ENCODE measurements at places on chromosomes 13 and 19.

- DNase-seq, result no peak
These were observed 185.7 kb upstream of the KL start for GRCh38 chr13:32830336-32831031.

- DNase-seq, result no peak
These were observed 8.9 kb downstream of the DEDD2 start for GRCh38 chr19:42208612-42209011.

DNA sequence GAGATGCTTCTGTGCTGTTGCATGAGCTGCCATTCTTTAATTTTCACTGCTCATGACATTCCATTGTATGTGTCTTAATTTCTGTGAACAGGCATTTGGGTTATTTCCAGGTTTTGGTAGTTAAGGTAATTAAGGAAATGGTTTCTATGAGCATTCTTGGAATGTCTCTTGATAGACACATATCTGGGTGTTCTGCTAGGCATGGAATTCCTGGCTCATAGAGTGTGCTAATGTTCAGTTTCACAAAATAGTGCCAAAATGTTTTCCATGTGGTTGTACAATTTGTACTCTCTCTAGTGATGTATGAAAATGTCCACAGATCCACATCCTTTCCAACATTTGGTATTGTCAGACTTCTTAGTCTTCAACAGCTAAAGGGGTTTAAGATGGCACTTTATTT lies 680.9 kb upstream of the SGCG start:
- DNase-seq, result no peak

DNA sequence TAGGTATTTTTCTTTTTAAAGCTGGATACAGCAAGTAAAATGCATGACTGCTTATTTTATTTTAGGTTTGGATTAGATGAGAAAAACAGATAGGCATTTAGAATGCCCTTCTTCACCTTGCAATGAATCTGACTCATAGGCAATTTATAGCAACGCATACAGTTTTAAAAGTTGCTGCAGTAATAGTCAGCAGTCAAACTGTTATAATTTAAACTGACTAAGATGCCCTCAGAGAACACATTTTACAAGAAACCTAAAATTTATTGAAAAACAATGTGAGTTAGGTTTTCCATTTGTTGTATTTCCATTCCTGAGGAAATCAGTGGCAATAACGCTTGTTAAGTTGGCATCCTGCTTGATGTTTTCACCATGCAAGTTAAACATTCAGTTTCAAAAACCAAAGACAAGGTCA lies 1128.2 kb upstream of the PCDH9 start:
- DNase-seq, result no peak

GRCh38 chr13:98717256-98717655 lies 35.2 kb downstream of the SLC15A1 start:
- DNase-seq, result no peak

DNA sequence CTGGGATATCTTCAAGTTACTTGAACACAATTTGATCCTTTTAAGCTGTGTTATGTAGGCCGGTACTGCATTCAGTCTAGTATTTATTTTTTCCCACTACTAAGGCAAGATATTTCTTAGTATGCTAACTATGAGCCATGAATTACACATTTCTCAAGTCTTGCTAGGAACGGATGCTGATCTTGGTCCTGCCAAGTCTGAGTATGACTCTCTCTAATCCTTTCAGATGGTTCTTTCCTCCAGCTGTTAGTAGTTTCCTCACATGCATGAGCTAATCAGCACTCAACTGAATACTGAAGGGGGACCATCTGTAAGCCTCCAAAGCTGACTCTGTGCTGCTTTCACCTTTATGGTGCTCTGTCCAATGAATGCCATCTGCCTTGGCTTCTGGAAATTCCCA lies 460.3 kb downstream of the KCTD12 start:
- DNase-seq, result no peak

DNA sequence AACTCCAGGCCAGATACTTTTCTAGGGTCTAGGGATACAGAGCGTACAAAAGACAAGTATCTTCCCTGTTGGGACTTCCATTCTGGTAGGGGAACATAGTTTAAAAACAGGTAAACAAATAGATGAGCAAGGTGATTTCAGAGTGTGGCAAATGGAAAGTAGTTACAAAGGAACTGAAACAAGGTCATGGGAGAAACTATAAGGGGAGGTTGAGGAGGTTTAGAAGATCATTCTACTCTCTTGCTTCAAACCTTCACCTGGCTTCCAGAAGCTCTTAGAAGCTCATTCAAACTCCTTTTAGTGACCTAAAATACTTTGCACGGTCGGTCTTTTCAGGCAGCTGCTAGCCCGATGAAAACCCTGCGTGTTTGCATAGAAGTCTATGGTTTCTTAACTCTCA lies 9.1 kb downstream of the FFAR2 start:
- no peak for DNase-seq

DNA sequence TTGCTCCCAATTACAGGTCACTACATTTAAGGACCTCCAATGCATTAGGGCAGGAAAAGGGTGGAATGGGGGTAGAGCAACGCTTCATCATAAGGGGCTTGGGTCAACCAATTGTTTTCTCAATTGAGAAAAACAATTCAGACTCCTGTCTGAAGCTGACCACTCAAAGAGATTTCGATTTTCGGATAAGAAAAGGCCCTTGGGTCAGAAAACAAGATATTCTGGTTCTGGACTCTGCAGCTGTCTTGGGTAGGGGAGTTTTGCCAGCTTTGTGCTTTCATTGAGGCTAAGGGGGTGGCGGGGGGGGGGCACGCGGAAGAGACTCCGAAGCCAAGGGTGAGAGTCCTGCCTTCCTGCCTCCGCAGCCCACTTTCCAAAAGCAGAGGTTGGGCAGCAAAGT lies 4.8 kb upstream of the ZNF98 start:
- DNase-seq, result no peak

DNA sequence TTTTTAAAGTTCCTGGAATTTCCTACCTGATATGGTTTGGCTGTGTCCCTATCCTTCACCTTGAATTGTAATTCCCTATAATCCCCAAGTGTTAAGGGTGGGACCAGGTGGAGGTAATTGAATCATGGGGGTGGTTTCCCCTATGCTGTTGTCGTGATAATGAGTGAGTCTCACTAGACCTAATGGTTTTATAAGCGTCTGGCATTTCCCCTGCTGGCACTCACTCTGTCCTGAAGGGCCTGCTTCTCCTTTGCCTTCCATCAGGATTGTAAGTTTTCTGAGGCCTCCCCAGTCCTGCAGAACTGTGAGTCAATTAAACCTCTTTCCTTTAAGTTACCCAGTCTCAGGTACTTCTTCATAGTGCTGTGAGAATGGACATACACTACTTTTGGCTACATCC lies 298.7 kb downstream of the HS6ST3 start:
- DNase-seq, result no peak

DNA sequence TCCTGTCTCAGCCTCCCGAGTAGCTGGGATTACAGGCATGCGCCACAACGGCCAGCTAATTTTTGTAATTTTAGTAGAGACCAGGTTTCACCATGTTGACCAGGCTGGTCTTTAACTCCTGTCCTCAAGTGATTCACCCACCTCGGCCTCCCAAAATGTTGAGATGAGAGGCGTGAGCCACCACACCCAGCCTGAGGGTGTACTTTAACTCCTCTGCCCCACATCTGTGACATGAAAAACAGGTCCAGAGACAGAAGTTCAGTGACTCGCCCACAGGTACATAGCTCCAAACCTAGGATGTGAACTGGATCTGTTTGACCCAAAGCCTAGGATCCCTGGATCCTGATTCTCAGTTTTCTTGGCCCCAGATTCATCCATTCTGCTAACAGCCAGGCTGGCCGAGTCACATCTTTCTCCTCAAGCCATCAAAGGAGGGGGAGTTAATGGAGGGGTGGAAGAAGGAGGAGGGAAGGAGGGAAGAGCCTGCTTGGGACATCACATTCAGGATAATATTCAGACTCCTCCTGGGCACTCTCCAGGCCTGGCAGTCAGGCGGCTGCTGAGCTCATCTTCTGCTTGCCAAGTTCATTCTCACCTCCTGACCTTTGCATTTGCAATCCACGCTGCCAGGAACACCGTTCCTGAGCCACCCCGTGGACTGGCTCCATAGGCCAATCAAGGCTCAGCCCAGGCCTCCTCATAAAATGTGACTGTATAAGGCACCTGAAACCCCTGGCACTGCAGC lies 3.1 kb downstream of the SPC24 start:
- no peak for DNase-seq

- DNase-seq, result no peak
These were observed 9.1 kb downstream of the COQ8B start for GRCh38 chr19:40707615-40708014.

DNA sequence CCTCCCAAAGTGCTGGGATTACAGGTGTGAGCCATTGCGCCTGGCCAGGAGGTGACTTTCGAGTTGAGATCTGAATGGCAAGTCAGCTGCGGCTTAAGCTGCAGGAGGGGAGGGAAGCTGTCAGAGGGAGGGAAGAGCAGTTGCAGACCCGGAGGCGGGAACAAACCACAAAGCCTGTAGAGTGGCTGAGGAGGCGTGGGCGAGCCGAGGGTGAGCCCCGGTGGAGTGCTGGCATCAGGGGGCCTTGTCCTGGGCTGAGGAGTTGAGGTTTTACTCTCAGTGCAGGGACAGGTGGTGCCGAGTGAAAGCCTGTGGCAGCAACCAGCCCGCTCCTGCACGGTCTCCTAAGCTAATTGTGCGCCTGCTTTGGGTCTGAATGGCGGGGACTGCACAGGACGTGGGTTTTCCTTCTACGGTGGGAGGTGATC lies 24.2 kb downstream of the PPP1R37 start:
- no peak for DNase-seq

GRCh38 chr19:51651216-51651846 lies 4.7 kb upstream of the SIGLEC14 start:
- DNase-seq, result no peak

- DNase-seq, result no peak
These were observed 22.4 kb downstream of the ZNF571 start for GRCh38 chr19:37572203-37572602.

DNA sequence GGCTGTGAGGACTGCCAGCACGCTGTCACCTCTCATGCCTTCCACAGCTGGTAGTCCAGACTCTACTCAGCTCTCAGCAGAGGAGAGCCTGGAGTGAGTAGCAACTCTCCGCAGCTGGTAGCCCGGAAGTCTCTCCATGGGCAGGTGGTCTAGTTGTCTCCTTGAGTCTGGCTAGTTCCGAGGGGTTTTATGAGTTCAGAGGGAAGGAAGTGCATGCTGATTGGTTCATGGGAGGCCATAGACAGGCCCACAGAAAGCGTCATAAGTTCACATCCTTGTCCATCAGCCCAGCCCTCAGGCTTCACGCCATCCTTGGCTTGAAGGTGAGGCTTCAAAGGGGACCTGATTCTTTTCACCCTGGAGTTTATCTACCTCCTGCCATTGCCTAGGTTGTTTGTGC lies 2662.4 kb upstream of the PCDH20 start:
- DNase-seq, result no peak

DNA sequence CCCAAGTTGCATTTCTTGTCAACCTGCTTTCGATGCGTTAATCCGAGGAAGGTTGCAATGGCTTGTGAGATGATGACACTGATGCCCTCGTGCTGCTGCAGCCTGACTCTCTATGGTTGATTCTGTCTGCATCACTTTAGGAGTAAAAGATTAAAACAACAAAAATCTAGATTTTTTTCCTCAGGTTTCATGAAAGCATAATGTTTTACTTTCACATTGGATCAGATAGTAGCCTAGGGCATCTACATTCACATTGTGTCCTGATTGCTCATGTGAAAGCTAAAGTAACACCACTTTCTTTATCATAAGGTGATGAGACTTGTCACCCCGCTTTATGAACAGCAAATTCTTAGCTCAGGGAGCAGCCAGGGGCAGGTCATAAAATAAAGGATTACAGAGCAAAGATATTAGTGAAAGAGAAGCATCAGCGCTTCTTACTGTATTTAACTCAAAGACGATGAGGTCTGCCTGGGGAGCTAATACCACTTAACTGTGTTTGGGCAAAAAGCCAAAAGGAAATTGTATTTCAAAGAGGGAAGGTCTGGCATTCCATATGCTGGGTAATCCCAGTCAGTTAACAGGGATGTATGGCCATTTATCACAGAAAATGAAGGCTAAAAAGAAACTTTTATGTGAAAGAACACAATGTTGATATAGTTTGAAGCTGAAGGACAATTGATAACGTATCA lies 270.5 kb downstream of the GPC6 start:
- no peak for DNase-seq

DNA sequence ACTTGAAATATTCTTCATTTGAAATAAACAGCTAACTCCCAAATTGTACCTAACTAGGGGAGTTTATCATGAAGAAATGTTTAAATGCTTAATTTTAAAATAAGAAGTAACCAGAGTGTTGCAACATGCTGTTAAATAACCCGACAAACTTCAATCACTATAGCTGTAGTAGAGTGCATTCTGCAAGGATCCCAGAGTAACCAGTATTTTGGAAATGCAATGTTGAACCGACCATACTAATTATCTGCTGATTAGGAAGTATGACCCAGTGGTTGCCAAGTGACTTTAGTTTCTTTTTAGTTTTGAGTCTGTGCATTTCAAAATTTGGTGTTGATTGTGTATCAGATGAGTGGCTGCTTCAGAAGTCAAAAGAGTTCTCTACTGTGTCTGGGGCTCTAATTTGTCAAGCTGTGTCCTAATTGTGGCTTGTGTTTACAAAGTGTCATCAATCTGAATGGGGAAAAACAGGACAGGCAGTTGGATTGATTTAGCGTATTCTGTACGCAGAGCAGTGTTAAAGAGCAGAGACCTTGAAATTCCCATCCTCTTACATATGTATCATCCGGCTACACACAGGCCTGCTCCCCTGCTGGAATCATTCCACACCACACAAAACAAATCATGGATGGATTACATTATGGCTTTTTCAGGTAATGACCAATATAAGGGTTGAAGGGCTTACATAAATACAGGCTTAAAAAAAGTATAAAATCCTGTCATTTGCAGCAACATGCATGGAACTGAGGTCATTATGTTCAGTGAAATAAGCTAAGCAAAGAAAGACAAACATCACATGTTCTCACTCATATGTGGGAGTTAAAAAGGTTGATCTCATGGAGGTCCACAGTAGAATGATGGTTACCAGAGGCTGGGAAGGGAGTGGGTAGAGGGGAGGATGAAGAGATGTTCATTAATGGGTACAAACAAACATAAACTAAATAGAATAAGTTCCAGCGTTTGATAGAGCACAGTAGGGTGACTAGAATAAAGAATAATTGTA lies 351.5 kb downstream of the KLF12 start:
- no peak for DNase-seq

GRCh38 chr13:60363288-60363687 lies 33.7 kb upstream of the TDRD3 start:
- DNase-seq, result no peak

DNA sequence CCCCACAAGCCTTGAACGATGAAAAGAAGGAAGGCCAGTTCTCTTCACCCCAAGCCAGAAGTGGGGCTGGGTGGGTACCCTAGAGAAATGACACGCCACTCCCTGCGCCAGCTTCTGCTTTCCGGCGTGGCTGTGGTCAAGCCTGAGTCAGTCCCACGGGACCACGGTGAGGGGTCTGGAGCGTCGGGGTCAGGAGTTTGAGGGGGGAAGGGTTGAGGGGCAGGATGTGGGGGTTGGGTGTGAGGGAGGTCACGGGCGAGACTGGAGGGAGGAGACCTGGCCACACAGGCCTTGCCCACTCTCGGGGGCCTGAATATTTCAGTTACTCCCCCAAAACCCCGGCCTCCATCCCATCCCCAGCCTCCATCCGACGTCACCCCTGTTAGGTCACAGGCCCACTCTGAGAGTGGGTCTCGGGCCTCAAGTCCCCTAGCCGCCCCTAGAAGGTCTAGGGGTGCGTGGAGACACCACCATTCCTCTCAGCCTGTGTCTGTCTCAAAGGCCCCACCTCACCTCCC lies 500 bp upstream of the IFI30 start:
- DNase-seq, result no peak

All from CD8-positive, alpha-beta T cell (primary cell).